ENCODE measurements at places on chromosomes 11 and 22. TPM values are rescaled to one million over a fixed set of nuclear protein-coding genes. Genes with fewer than 3 reads are reported as not detected.
A peak's percentile ranks its signal among the peaks of the same experiment; 100 is the strongest.

PGGHG gene
- total RNA-seq = 104 TPM

ACRV1 gene
- total RNA-seq = not detected

RASGRP2 gene
- total RNA-seq = 62.8 TPM

KBTBD3 gene
- 8.1 TPM for total RNA-seq

ADORA2A gene
- 9.6 TPM for total RNA-seq

PRR14L gene
- total RNA-seq = 23.7 TPM

RBX1 gene
- total RNA-seq = 41.0 TPM

OR51B4 gene
- total RNA-seq = not detected

RAG2 gene
- not detected for total RNA-seq

GRCh38 chr11:128689591-128689947, 4.3 kb upstream of the FLI1 start:
- no peak overlapping the region for H3K4me3 ChIP-seq
- H3K4me1 ChIP-seq = peaks cover 44% of the 10 kb centered on the region
- H3K27ac ChIP-seq = no peak overlapping the region
- H3K27me3 ChIP-seq = no peaks in the 10 kb centered on the region

DNA sequence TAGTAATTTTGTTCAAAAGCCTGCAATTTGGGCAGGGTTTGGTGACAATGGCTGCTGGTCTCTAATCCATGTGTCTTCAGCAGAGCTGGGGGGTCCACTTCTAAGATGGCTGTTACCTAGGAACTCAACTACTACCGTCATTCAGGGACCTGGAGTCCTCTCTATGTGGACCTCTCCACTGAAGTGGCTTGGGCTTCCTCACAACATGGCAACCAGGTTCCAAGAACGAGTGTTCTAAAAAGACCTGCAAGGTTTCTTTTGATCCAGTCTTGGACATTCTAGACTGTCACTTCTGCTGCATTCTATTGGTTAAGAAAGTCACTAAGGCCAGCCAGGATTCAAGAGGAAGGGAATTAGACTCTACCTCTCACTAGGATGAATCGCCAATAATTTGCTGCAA, 387.0 kb downstream of the NXPE2 start:
- no peak for DNase-seq
- H3K36me3 ChIP-seq = no peaks in the 10 kb centered on the region
- H3K4me1 ChIP-seq = no peaks in the 10 kb centered on the region
- no peak overlapping the region for H3K27ac ChIP-seq
- no peaks in the 10 kb centered on the region for H3K27me3 ChIP-seq

- H3K36me3 ChIP-seq = peaks cover 22% of the 10 kb centered on the region
- DNase-seq = no peak
- no peaks in the 10 kb centered on the region for H3K27me3 ChIP-seq
- peak overlapping the region; percentile 92 for H3K27ac ChIP-seq
- H3K4me3 ChIP-seq = no peak overlapping the region
These were observed 10.4 kb upstream of the AHNAK start for GRCh38 chr11:62556875-62557631.

DNA sequence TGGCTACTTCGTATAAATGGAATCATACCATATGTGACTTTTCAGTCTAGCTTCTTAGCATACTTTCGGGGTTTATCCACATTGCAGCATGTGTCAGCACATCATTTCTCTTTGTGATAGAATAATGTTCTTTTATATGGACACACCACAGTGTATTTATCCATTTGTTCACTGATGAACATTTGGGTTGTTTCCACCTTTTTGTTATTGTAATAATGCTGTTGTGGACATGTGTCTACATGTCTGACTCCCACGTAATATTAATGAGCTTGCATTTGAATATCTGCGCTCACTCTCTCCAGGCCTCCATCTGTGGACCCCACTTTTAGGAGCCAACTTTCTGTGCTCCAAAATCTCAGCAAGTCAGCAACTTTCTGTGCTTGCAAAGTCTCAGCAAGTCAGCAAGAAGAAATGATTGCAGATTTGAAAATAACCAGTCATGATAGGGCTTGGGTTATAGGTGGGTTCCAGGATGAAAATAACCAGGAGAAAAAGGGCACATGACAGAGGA, 53.9 kb upstream of the GALNT18 start:
- H3K27me3 ChIP-seq = no peaks in the 10 kb centered on the region
- H3K4me1 ChIP-seq = no peaks in the 10 kb centered on the region
- no peak overlapping the region for H3K27ac ChIP-seq

DNA sequence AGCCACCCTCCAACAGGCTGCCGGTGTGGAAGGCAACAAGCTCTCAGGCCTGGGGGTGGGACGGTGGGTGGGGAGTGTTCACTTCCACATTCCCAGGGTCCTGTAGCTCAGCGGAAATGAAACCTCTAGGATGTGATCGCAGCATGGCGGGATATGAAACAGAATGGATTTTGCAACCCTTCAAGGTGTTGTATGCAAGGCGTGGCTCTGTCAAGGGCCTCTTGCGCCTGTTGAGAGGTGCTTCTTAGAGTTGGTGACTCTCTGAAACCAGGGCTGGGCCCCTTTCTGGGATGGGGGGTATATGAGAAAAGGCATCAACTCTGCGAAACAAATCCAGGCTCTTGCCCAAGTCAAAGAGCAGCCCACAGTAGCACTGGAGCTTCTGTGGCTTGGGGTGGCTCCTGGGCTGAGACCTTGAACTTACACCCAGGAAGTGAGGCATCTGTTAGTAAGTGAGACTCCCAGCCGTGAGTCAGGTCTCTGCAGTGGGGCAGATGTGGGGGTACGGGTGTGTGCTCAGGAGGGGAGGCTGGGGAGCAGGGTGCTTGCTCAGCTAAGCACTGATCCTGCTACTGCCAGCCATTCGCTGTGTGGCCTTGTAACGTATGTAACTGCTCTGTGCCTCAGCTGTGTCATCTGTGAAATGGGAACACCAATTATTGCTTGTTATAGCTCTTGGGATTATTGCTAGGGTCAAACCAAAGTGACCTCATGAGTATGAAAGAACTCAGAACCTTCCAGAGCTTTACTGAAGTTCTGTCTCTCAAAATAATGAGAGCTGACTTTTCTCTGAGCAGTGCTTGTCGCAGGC, 28.3 kb downstream of the NECTIN1 start:
- no peak overlapping the region for H3K4me3 ChIP-seq
- H3K4me1 ChIP-seq = peaks cover 23% of the 10 kb centered on the region
- H3K36me3 ChIP-seq = no peaks in the 10 kb centered on the region
- no peaks in the 10 kb centered on the region for H3K27me3 ChIP-seq
- no peak overlapping the region for H3K27ac ChIP-seq

DNA sequence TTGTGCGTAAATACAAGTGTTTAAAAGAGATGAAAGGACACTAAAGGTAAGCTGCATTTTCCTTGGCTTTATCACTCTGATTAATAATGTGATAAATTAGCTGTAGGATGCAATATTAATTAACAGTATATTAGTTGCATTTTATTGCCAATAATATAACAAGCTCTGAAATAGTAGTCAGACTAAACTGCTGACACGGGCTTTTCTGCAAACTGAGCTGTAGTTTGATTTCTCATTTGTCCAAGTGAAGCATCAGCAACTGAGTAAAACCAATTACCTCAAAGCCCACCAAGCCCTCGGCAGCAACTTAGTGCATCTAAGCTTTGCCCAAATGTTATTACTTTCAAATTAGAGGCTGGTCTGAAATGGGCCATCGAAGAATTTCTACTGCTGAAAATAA, 33.5 kb downstream of the ARL14EP start:
- H3K27me3 ChIP-seq = no peaks in the 10 kb centered on the region
- H3K36me3 ChIP-seq = no peaks in the 10 kb centered on the region
- H3K27ac ChIP-seq = no peak overlapping the region
- DNase-seq = no peak
- no peak overlapping the region for H3K4me3 ChIP-seq

GRCh38 chr11:87092159-87092558, 54.4 kb downstream of the TMEM135 start:
- peaks cover 13% of the 10 kb centered on the region for H3K36me3 ChIP-seq
- no peak for DNase-seq
- H3K4me3 ChIP-seq = no peak overlapping the region
- H3K27ac ChIP-seq = no peak overlapping the region
- no peaks in the 10 kb centered on the region for H3K27me3 ChIP-seq

DNA sequence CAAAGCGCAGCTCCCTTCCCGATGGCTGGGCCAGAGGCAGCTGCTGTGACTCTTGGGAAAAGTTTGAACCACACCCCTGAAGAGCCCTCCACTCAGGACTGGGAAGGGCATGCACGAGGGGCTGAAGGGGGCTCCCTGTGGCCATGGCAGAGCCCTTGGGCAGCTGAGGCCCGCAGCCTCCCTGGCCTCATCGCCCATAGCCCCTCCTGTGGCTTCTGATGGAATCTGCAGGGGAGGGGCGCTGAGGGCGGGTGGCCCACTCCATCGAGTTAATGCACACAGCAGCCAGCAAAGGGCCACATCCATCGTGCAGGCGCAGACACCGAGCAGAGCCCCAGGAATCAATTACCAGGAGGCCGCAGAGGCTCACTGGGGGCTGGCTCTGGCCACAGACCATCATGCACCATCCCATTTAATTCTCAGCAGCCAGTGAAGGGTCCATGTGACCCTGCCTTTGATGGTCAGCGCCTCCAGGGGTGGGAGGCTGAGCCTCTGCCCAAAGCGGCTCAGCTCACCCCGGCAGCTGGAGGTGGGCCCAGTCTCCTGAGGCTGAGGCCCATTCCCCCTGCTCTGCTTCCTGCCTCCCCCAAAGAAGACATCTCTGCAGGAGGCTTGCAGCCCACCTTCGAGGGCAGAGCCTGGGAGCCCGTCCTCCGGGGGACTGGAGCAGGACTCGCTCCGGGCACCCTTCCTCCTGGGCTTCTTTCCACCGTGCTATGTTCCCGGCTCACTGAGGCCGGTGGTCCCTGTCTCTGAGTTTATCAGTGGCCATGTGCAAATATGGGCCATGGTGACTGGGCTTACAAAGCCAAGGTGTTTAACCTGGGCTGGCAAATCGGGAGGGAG, 1410.2 kb downstream of the BRD1 start:
- H3K4me3 ChIP-seq = no peak overlapping the region
- no peaks in the 10 kb centered on the region for H3K4me1 ChIP-seq
- DNase-seq = no peak
- H3K27ac ChIP-seq = no peak overlapping the region
- no peaks in the 10 kb centered on the region for H3K36me3 ChIP-seq

- no peak overlapping the region for H3K4me3 ChIP-seq
- no peaks in the 10 kb centered on the region for H3K27me3 ChIP-seq
- no peak overlapping the region for H3K27ac ChIP-seq
- H3K36me3 ChIP-seq = no peaks in the 10 kb centered on the region
- DNase-seq = no peak
These were observed 60.2 kb upstream of the CRTAM start for GRCh38 chr11:122778148-122778547.

DNA sequence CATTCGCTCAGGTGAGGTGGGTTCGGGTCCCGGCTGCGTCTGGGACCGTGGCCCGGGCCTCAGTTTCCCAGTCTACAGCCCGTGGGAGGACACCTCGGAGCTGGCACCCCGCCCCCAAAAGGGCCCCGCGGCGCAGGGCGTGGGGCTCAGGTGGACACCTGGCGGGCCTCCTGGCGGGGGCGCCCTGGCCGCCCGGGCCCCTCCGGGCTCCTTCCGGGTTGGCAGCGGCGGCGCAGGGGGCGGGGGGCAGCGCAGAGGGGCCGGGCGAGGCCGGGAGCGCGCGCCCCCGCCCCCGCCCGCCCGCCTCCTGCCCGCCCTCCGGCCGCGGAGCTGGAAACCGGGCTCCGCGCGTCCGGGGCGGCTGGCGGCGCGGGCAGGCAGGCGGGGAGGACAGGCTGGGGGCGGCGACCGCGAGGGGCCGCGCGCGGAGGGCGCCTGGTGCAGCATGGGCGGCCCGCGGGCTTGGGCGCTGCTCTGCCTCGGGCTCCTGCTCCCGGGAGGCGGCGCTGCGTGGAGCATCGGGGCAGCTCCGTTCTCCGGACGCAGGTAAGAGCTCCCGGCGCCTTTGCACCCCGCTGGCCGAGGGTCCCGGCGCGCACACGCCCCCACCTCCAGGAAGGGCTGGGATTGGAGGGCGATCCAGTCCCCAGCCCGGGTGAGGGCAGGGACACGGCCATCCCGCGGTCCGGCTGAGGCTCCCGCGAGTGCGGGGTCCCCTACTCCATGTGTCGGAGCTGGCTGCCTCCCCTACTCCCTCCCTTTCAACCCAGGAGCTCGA, at the start of gene EMID1:
EMID1 (plus strand) TSS at position 303 of the 778 bp plus-strand sequence; CDS start at position 446, 143 bp downstream.
- DNase-seq = peak; percentile 90
- H3K36me3 ChIP-seq = no peaks in the 10 kb centered on the region
- peak within 1 kb of the TSS; percentile 55 for H3K4me3 ChIP-seq
- H3K4me1 ChIP-seq = peaks cover 42% of the 10 kb centered on the region

DNA sequence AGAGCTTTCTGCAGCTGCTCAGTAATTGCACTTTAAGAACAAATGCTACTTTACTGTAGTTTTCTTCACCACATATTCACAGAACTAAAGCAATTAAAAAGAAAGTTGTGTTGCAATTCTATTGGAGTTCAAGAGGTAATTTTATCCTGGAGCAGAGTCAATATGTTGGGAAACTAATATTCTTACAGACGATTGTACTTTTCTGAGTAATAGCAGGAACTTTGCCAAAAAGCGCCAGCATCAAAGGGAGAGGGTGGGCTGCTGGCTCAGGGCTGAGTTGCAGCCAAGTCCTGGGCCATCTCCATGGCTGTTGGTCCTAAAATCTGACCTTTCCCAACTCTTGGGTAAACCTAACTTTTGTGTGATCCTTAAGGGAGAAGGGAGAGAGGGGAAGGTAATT, 73.6 kb upstream of the MYO18B start:
- H3K4me1 ChIP-seq = peaks cover 11% of the 10 kb centered on the region
- no peaks in the 10 kb centered on the region for H3K36me3 ChIP-seq
- no peak for DNase-seq
- no peak overlapping the region for H3K4me3 ChIP-seq

- DNase-seq = peak; percentile 57
- no peaks in the 10 kb centered on the region for H3K36me3 ChIP-seq
- H3K4me1 ChIP-seq = peaks cover 18% of the 10 kb centered on the region
- H3K4me3 ChIP-seq = no peak overlapping the region
These were observed 76.9 kb upstream of the TTLL12 start for GRCh38 chr22:43263645-43264514.

GRCh38 chr11:73029403-73029802, 112.7 kb downstream of the FCHSD2 start:
- no peak overlapping the region for H3K4me3 ChIP-seq
- no peak for DNase-seq
- no peak overlapping the region for H3K27ac ChIP-seq
- no peaks in the 10 kb centered on the region for H3K36me3 ChIP-seq
- H3K4me1 ChIP-seq = peaks cover 11% of the 10 kb centered on the region

- DNase-seq = no peak
- H3K27me3 ChIP-seq = no peaks in the 10 kb centered on the region
- no peak overlapping the region for H3K27ac ChIP-seq
- H3K4me3 ChIP-seq = no peak overlapping the region
- no peaks in the 10 kb centered on the region for H3K4me1 ChIP-seq
- H3K36me3 ChIP-seq = peaks cover 63% of the 10 kb centered on the region
These were observed 59.1 kb downstream of the NUP98 start for GRCh38 chr11:3738241-3738640.

- DNase-seq = no peak
- H3K36me3 ChIP-seq = no peaks in the 10 kb centered on the region
- no peaks in the 10 kb centered on the region for H3K27me3 ChIP-seq
- H3K4me1 ChIP-seq = no peaks in the 10 kb centered on the region
These were observed 69.1 kb upstream of the NTM start for GRCh38 chr11:131301306-131301705.

Measured in upper lobe of left lung (tissue), 6 donors.